ENCODE measurements at places on chromosomes 12 and 14. TPM values are rescaled to one million over a fixed set of nuclear protein-coding genes. Genes with fewer than 3 reads are reported as not detected.

- DNase-seq, result no peak
These were observed 324.3 kb downstream of the CACNA1C start for GRCh38 chr12:2376908-2377657.

DNA sequence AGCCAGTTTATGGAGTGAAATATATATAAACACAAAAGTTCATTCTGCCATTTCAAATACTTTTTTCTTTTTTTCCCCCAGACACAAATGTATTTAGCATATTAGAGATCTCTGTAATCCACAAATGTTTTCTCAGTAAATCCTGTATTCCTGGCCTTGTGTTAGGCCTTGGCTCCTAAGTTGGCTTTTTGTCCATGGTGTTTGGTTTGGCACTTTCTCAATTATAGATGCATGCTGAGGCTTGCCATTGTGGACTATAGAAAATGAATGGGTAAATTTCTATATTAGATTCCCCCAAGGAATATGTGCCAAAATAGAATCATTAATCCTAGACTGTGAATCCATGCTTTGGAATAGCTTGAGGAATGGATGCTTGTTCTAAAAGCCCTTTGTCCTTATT, 17.0 kb downstream of the RIC8B start:
- no peak for DNase-seq

- DNase-seq, result no peak
These were observed 63.0 kb downstream of the GNS start for GRCh38 chr12:64696080-64696741.

DNA sequence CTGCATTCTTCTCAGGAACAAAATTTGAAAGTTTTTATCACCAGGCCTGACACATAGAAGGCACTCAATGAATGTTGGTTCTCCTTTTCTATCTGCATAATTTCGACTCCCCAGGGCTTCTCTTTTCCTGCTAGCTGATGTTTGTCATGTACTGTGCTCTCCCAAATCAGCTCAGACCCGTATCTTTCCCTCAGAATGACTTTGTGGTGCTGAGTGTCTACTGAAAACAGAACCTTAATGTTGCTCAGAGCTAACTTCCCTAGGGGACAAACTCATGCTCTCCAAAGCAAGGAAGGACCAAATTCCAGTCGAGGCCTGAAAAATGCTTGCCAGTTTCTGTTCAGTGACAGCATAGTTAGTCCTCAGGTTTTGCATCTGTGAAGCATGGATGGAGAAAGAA, 1.9 kb downstream of the ARHGDIB start:
- DNase-seq, result no peak

GRCh38 chr12:13250416-13250815, 53.9 kb downstream of the EMP1 start:
- no peak for DNase-seq

DNA sequence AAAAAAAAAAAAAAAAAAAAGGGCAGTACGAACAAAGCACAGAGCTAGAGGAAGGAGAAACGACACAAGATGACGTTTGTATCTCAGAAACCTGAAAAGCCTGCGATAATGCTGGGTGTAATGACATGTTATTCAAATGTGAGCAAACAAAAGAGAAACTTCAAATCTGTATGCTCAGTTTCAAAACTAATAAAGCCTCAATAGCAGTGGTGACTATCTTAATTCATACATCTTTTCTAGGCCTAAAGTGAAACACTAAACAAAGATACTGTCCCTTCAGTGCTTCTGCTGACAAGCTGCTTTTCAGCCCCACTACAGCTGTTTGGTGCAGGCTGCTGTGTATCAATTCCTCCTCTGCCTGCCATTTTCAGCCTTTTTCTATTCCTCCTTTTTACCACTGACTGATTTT, 15.8 kb downstream of the ITPR2 start:
- no peak for DNase-seq

- DNase-seq, result no peak
These were observed 34.8 kb downstream of the PTHLH start for GRCh38 chr12:27937768-27938167.

DNA sequence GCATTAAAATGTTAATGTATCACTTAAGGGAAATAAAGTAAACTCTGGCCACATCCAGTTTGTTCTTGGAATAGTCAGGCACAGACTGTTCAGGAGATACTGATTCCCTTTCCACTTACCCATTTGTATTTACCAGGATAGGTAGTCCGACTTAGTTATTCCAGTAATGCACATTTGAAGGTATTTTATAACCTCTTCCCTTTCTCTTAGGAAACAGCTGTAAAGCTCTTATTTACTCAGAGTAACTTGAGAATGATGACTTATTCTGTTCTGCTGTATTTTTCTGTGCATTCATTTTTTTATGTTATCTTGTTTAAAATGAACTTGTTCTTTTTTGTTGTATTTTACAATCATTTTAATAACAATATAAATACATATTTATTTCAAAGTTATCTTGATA, 78.0 kb downstream of the METTL25 start:
- no peak for DNase-seq

GRCh38 chr12:112122823-112123690, 2.3 kb upstream of the TRAFD1 start:
- no peak for DNase-seq

- DNase-seq, result peak; percentile 87
These were observed 3.3 kb upstream of the CIPC start for GRCh38 chr14:77094672-77095284.

DNA sequence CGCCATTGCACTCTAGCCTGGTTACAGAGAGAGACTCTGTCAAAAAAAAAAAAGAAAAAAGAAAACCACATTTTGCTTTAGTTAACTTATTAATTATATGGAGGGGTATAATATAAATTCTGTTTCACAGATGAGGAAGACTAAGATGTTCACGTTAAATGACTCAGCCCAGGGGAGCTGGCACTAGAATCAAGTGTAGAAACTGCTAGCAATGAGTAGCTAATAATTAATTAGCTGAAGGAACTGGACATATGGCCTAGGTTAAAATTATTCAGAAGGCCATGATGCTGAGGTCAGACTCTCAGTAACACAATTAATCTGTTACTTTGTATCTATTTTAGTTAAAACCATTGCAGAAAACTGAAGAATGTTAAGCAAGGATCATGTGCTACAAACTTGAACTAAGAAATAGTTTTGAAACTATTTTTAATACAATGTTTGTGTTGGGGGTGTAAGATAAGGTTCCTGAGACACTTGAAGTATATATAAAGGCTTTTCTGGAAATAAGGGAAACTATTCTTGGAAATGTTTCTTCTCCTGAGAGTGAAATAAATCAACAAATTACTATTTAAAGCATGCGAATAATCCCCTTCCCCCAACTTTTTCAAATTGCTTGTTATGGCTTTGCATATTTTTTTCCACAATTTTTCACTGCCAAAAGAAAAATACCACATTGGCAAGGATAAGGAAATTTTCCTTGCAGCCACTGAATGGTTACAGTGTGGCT, 589.3 kb downstream of the SOX5 start:
- DNase-seq, result no peak

TOMM20L gene
- 0.52 TPM for total RNA-seq

C14orf132 gene
- 42.1 TPM for total RNA-seq

PTPN21 gene
- total RNA-seq, result 25.3 TPM

EVL gene
- 218 TPM for total RNA-seq

FLVCR2 gene
- total RNA-seq, result 3.0 TPM

MYF6 gene
- total RNA-seq, result not detected

ASIC1 gene
- total RNA-seq, result 25.0 TPM
